ELF-1 (cell line): ENCODE measurements at places on chromosomes 5 and 9.

DNA sequence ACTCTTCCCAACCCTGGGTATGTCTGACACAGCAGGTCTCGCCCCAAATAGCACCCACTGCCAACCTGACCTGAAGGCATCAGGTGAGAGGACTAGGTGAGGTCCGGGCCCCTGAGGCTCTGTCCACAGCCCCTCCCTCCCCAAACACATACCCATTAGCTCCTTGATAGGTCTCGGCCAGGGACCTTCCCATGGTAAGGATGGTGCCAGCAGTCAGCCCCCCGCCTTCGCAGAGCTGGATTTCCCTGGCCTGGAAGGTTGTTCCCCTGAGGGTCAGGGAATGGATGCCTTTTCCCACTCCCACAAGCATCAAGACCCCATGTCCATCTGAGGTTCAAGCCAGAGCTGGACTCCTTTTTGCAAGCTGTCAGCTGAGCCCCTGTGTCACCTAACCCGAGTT is 2.7 kb downstream of the ENHO start:
- no peak for DNase-seq

GRCh38 chr9:134522976-134523375 is 118.6 kb upstream of the COL5A1 start:
- no peak for DNase-seq

- no peak for DNase-seq
Observed at GRCh38 chr5:54936201-54936600, 49.2 kb downstream of the ESM1 start.

DNA sequence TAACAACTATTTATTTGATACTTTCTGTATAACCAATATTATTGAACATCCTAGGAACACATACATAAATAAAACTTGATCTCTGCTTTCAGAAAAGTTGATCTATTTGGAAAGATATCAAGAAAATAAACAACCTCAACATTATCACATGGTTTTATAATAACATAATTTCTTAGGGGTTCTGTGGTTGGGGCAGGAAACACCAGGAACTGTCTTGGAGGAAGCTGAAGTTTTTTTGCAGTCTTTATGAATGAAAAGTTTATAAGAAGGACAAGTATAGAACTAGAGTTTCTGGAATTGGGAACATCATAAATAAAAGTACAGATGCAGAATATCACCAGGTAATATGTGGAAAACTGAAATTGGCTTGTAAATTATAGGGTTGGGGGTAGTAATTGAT is 296.1 kb downstream of the TAF11L14 start:
- DNase-seq, result no peak

GRCh38 chr5:134227259-134227658 is 1.4 kb upstream of the PPP2CA start:
- DNase-seq, result peak; percentile 74

DNA sequence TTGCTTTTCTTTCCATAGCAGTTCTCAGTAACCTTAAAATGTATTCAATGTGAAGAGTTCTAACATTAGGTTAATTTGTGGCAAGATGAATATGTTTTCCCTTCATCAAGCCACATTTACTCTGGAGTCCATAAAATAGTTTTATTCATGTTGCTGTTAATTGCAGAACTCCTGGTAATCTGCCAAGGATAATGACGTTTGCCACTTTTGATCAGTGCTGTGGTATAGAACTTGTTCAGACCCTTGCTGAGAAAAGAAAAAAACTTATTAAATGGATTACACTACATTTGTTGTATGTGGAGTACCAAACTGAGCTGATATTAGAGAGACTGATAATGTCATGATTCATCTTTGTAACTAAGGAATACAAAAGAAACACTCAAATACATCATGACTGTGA is 212.4 kb upstream of the DMAC1 start:
- no peak for DNase-seq

GRCh38 chr9:119071636-119072035 is 297.6 kb downstream of the BRINP1 start:
- DNase-seq, result no peak

DNA sequence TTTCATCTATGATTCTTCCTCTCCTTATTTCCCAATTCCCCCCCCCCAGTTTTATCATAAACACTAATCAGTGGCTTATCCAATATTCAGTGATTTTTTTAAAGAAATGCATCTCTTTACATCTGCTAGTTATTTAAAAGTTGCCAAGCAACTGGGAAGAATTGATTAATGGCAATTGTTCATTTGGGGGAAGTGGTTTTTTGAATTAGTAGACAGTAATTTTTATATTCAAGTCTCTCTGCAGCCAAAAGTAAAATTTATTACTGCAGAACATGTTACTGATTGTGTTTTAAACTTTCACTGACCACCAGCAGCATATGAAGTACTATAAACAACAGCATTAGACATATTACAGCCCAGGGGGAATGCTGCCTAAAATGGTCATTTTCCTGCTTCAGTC is 308.8 kb upstream of the NREP start:
- no peak for DNase-seq
